ENCODE measurements at places on chromosomes 4 and X.

- DNase-seq, result no peak
Measured at GRCh38 chrX:2383735-2384134, 117.0 kb downstream of the DHRSX start.

DNA sequence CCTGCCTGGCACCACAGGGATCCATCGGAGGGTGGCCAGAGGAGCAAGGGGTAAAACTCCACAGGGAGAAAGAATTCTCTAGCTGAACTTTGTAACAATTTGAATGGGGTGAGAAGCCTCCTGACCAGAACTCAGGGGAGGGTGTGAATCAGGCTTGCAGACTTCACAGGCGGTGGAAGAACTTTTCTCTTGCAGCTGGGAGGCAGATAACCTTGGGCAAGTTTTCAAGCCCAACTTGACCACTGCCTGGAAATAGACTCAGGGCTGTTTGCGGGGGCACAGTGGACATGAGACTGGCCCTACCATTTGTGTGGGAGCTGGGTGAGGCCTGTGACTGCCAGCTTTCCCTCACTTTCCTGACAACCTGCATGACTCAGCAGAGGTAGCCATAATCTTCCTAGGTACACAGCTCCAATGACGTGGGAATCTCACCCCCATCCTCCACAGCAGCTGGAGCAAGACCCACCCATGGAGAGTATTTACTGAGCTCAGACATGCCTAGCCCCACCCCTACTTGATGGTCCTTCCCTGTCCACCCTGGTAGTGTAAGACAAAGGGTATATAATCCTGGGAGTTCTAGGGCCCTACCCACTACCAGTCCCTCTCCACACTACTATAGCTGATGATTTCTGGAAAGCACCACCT lies 210.0 kb upstream of the AGTR2 start:
- DNase-seq, result no peak

GRCh38 chr4:22500128-22500611 lies 15.7 kb downstream of the ADGRA3 start:
- DNase-seq, result no peak

- DNase-seq, result no peak
Measured at GRCh38 chr4:54060116-54060515, 4.3 kb downstream of the CHIC2 start.

GRCh38 chrX:148928811-148929210 lies 428.4 kb downstream of the AFF2 start:
- DNase-seq, result no peak

DNA sequence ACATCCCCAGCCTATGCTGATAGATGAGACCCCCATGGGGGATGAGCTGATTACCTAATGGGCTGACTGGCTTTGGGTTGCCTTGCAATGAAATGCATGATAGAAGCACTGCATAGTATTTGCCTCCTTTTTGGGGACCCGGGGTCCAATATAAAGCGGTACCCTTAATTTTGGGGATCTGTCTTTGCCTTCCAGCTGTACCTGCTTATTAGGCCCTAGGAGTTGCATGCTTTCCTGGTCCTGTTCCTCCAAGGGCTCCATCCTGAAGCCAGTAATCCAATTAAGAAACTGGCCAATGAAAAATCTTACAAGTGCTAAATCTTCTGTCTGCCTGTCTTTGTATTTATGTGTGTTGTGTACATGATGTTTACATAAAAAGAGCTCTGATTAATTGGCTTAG lies 791.6 kb downstream of the TRIML1 start:
- DNase-seq, result peak; percentile 4

DNA sequence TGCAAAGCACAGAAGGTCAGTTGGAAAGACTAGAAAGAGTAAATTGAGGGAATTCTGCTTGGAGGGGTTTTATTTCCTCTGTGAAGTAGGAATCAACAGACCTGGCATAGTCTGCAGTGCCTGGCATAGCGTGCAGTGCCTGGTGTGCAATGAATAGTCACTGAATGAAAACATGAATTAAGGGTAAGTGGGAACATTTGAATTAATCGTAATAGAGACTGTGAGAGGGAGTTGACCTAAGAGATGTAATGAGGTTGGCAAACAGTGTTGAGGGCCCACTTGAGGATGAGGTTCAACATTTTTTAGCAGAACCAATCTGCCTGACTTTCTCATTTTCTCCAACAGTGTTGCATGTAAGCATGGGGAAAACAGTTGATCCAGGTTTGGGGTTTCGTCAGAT lies 377.2 kb upstream of the FTHL17 start:
- DNase-seq, result no peak

DNA sequence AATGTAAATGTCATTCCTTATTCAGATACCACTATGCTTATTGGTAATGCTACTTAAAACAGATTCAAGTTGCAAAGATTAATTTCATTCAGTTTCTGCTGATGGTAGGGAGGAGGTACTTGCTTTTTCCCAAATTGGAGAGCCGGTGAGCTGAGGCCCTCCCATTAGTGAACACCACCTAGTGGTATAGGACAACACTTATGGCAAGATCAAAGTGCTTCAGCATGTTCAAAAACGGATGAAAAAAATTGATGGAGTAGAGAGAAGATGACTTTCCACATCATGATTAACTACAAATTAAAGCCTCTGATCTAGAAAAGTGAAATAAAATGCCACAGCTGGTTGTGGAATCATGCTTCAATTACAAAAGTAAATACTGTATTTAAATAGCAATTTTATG lies 112.9 kb downstream of the MBNL3 start:
- DNase-seq, result no peak

DNA sequence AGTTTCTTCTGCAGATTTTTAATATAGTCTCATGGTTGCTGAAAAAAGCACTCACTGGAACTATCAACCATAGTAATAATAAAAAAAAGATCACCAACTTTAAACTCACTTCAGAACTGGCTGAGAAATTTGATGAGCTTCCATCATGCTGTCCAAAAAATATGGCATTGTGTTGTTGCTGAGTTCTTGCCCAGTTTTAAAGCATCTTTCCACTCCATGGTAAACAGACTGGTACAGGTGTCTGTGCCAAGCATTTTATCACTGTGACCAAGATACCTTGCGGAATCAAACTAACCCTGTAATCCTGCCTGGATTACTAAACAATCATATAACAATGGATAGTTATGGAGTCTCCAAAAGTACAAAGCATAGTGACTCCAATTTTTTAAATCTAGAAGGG lies 360.3 kb upstream of the NOCT start:
- no peak for DNase-seq

- DNase-seq, result peak; percentile 3
Measured at GRCh38 chr4:54945838-54946237, 179.6 kb downstream of the KDR start.

GRCh38 chr4:182219411-182220056 lies 23.7 kb upstream of the TENM3 start:
- no peak for DNase-seq

DNA sequence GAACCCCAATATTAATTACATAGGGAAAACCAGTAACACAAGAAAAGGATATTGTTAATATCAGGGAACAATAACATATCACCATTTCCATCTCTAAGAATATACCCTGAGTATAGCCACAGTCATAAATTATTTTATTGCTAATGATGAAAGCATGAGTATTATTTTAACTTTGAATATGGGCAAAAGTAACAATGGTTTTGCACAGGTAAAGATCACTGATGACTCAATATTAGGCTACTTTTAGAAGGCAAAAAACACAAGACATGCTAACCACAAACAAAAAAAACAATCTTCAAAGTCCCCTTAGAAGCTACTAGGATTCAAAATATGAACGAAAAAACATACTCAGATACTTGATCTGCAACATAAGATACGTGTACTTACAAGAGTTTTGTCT lies 36.5 kb downstream of the THOC2 start:
- no peak for DNase-seq

DNA sequence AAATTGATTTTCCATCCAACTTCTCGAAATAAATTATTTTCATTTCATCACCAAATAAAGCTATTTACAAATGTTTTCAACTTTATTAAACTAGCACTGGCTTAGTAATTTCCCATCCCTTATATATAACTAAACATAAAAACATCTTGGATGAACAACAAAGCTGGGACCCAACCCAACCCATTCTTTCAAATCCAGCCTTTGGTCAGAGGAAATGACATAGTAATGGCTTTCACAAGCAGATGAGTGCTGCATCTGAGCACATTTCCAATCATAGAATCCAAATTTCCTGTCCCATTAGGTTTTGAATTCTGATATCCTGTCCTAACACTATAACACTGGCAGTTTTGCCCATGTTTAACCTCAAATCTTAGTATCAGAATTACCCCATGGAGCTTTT lies 7.9 kb upstream of the EMCN start:
- DNase-seq, result no peak

GRCh38 chr4:46648088-46648744 lies 258.3 kb upstream of the GABRA2 start:
- DNase-seq, result no peak

DNA sequence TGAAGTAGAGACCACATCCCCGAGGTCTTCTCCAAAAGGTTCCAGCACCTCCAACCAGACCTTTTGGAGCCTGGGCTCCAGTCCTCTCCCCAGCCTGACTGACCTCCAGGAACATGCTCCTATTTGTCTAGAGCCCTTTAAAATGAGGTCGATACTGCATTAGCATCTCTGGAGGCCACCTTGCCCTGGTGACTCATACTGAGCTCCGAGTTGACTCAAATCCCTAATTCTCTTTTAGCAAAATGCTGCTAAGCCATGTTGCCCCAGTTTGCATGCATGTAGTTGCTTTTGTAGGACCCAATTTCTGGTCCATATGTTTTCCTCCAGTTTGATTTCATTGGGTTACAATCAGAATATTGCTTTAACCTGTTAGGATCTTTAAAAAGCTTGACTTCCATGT lies 43.5 kb upstream of the CITED1 start:
- no peak for DNase-seq

GRCh38 chr4:139849219-139849618 lies 183.6 kb downstream of the MGST2 start:
- DNase-seq, result no peak

DNA sequence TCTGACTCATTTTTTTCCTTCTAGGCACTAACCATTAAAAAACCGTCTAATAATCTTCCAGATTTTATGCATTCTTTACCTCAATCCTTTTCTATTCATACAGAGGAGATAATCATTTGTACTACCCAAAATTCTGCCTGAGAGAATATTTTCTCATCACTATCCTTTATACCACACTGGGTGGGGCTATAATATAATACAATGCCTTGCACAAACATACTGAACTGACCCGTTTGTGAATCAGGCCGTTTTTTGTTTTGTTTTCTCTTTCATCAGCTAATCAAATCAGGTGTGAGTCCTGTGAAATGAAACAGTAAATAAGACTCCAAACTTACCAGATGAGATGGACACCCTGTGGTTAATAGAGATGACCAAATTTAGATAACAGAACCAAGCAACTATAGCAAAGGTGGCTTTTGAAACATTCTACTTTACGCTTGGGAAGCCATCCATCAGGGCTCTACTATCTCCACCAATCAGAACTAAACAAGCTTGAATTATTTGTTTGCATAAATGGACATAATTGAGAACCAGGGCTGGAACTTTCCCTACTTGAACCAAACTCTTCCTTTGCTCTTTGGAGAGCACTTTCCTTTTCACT lies 573.0 kb downstream of the GABRG1 start:
- DNase-seq, result no peak

DNA sequence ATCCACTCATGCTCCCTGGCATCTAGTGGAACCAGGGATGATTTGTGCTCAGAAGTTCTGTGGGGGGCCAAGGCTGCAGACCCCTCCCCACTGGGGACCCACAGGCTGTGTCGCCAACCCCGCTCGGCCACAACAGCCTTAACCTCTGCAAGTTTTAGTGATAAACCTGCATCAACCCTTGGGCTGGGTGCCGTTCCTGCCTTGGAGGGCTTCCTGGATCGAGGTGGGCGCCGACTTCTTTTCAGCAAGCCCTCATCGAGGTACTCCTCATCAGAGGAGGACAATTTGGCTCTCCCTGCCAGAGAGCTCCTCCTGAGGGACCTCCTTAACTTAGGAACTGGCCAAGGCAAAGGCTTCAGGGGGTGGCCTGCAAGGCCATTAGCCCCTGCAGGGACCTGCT lies 1.9 kb downstream of the SOWAHB start:
- no peak for DNase-seq

GRCh38 chr4:104279744-104280143 lies 214.9 kb downstream of the CXXC4 start:
- DNase-seq, result no peak

- DNase-seq, result no peak
Measured at GRCh38 chr4:103137446-103137827, 37.8 kb upstream of the BDH2 start.

- no peak for DNase-seq
Measured at GRCh38 chrX:45783002-45783401, 582.3 kb upstream of the DIPK2B start.
